ENCODE measurements at places on chromosomes 4 and X.

DNA sequence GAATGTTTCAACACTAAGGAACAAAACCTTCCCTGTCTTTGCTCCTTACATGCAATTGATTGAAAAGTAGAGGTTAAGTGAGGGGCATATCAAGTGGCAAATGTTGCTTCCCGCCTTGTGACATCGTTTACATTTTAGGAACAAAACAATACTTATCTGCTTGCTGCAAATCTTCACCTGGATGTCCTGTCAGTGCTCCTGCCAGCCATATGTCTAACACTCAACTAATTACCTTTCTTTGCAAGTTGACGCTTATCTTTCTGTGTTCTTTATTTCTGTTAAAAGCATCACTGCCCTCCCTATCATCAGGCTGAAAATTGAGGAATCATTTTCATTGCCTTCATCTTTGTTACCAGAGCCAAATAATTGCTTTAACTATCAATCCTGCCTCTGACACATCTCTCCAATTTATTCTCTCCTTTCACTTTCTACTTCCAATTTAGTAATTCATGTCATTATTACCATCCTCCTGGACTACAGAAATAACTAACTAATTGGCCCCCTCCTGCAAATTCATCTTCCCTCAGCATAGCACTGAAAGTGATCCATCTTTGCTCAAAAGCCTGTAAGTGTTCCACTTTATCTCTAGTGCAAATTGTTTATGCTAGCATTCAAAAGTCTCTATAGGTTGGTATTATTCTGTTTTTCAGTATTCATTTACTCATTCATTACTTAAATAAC, 298.7 kb upstream of the ATOH1 start:
- DNase-seq = no peak

DNA sequence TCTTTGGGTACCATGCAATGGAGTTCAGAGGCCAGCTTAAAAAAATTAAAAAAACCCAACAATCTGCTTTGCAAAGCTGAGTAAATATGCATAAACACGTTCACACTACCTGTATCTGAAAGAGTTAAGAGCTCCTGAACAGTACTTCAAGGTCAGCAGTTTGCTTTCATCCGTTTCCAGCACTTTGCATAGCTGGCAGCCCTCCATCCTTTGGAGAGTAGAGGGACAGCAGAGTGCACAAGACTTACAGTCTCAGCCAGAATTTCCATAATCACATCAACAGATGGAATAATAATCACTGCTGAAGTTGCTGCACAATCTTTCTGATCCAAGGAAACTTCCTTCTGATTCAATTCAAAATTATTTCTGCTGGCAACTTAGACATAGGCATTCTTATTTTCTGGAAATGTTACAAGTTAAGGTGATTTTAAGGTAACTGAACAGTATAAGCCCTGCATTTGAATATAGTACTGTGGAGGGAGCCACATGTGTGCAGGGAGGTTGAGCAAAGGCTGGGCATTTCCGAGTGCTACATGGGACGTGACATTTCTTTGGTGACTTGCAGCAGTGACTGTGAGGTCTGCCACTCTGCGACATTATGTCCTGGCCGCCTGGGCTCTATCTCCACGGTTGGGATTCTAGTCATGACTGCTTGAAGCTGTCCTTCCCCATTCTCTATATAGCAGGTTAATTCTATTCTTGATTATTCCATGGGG, 73.5 kb upstream of the EMCN start:
- no peak for DNase-seq

DNA sequence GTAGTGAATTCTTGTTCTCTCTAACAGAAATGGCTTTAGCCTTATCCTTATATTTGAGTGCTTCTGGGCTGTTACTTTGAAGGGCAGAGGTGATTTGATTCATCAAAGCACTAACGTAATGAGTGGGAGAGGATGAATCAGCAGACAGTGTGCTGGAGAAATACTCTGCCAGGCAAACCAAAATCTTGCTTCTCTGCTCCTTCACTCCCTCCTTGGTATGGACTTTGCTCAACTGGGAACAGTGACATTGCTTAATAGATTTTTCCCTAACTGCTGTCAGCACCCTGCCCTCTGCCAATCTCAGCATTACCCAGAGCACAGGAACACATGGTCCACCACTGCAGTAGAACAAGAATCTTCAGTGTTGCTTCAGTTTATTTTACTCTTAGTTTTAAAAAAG, 56.0 kb downstream of the PDLIM5 start:
- no peak for DNase-seq

DNA sequence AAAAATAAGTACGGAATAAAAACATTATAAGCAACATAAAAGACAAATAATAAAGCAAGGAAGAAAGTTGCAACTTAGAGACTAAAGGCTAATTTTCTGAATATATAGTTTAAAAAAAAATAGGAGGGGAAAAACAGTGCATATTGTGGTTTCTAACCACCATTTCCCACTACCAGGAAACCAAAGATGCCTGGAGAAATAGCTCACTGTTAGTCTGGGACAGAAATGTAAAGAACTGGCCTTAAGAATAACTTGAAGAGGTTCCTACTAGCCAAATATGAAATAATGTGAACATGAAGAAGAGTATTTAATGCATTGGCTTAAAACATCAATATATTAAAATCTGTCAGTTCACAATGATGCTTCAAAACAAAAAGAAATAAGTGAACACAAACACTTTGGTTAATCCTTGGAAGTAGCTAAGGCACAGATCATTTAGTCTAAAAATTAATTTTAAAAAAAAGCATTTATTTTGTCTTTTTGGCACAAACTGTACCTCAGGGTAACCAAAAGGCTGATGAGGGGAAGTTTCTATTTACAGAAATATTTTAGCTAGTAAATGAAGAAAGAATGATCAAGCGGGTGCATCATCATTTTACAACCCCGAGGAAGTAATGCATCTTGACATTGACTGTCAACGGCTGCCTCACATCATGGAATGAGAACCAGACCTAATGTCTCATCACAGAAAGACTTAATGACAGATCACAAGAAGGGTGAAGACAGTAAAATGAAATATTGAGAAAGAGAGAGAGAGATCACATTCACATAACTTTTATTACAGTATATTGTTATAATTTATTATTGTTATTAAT, 297.2 kb upstream of the LDB2 start:
- DNase-seq = no peak

GRCh38 chr4:110248831-110249253, 50.4 kb upstream of the ELOVL6 start:
- no peak for DNase-seq

DNA sequence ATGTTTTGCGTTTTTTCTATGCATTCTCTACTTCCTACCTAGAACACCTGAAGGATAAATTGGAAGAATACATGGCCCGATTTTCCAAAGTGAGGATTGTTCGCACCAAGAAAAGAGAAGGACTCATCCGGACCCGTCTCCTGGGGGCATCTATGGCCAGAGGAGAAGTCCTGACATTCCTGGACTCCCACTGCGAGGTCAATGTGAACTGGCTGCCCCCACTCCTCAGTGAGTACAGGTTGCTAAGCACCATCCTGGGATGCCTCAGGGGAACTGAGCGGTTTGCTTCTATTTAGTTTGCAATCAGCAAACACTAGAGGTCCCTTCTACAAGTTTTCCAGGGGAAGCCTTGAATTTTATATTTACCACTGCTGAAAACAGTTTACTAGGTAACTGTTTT, 359.3 kb upstream of the GALNT7 start:
- no peak for DNase-seq

Measured in occipital lobe (tissue), 3 donors.